Type B pancreatic cell (in vitro differentiated cells): ENCODE measurements at places on chromosomes 2 and 18.

DNA sequence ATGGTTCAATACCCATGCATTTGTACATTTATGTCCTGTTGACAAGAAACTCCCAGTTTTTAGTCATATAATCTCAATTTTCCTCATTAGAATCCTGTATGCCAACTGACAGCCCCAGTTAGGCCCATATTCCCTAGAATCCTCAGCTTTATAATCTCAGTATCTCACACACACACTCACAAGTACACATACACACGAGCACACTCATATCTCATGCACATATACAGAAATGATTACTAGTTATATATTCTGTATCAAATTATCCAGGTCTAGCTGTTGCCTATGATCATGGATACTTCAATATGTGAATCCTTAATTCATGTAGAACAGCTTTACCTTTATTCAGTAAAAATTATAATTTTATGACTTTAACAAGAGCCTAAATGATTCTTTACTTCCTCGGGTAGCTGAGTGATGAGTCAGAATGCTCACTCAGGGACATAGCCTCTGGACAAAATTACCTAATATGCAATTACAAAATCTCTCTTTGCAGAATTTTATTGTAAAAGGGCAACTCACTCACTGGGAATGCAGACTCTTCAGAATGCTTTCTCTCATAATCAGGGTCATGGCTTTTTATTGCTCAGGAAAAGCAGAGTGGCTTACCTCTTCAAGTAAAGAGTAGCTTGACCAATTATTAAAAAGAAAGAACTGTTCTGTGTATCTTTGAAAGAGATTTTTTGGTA lies 193.6 kb upstream of the PIK3C3 start:
- no peak overlapping the region for H3K27ac ChIP-seq
- no peaks in the 10 kb centered on the region for H3K4me1 ChIP-seq
- no peaks in the 10 kb centered on the region for H3K36me3 ChIP-seq
- H3K4me3 ChIP-seq, result no peak overlapping the region
- no peak for DNase-seq

DNA sequence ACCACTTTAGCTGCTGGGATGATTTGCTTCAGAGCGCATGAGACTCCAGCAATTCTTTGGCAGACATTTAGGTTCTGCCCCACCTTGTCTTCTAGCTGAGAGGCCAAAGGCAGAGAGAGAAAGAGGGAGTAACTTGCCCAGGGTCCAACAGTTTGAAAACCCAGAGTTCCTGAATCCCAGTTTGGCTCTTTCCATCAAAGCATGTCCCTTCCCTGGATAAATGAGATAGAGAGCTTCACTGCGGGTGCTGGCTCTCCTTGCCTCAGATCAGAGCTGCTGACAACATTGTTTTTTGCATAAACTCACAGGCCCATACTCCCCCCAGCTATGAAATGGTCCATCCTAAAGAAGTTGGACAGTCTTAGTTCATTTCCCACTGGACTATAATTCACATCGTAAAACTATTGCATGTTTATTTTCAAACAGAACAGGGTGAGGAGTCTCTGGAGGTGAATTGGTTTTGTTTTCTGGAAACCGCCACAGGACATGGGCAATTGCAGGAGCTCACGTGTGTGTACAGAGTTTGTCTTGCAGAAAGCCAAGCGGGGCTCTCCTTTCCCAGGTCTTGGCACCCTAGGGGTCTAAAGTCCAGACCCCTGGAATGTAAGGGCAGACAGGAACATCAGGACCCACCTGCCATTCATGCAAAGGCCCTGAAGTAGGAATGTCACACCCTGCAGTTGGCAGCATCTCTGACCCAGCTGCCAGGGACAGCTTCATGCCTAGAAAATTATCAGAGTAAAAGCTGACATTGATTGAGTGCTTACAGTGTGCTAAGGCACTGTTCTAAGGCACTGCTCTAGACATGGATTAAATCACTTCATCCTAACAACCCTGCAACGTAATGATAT lies 25.0 kb upstream of the SLC14A2 start:
- H3K27ac ChIP-seq, result peak overlapping the region; percentile 86
- H3K4me3 ChIP-seq, result peak overlapping the region; percentile 76
- H3K36me3 ChIP-seq, result no peaks in the 10 kb centered on the region
- peaks cover 39% of the 10 kb centered on the region for H3K4me1 ChIP-seq
- no peak for DNase-seq
- H3K27me3 ChIP-seq, result peaks cover 8% of the 10 kb centered on the region

- DNase-seq, result no peak
- no peaks in the 10 kb centered on the region for H3K4me1 ChIP-seq
- H3K4me3 ChIP-seq, result no peak overlapping the region
- H3K27ac ChIP-seq, result no peak overlapping the region
Observed at GRCh38 chr2:24893934-24894333, 26.1 kb downstream of the ADCY3 start.

GRCh38 chr2:38308821-38309220 lies 68.3 kb downstream of the ATL2 start:
- no peak for DNase-seq
- no peak overlapping the region for H3K27ac ChIP-seq
- H3K4me3 ChIP-seq, result no peak overlapping the region
- H3K27me3 ChIP-seq, result no peaks in the 10 kb centered on the region
- no peaks in the 10 kb centered on the region for H3K4me1 ChIP-seq

GRCh38 chr2:128439031-128439790 lies 120.5 kb upstream of the HS6ST1 start:
- H3K4me1 ChIP-seq, result peaks cover 41% of the 10 kb centered on the region
- no peak overlapping the region for H3K27ac ChIP-seq
- H3K4me3 ChIP-seq, result no peak overlapping the region
- H3K36me3 ChIP-seq, result no peaks in the 10 kb centered on the region

GRCh38 chr18:27045342-27045741 lies 139.8 kb downstream of the CHST9 start:
- H3K36me3 ChIP-seq, result peaks cover 7% of the 10 kb centered on the region
- H3K27me3 ChIP-seq, result peaks cover 3% of the 10 kb centered on the region
- DNase-seq, result no peak
- H3K27ac ChIP-seq, result no peak overlapping the region
- H3K4me1 ChIP-seq, result peaks cover 32% of the 10 kb centered on the region

- H3K27me3 ChIP-seq, result peaks cover 3% of the 10 kb centered on the region
- H3K27ac ChIP-seq, result peak overlapping the region; percentile 41
- no peak for DNase-seq
- H3K4me3 ChIP-seq, result peak overlapping the region; percentile 35
- peaks cover 9% of the 10 kb centered on the region for H3K4me1 ChIP-seq
Observed at GRCh38 chr2:144596073-144596871, 76.4 kb upstream of the ZEB2 start.

GRCh38 chr18:61528961-61529360 lies 195.7 kb downstream of the CDH20 start:
- DNase-seq, result no peak
- H3K4me1 ChIP-seq, result no peaks in the 10 kb centered on the region
- H3K27me3 ChIP-seq, result no peaks in the 10 kb centered on the region
- no peaks in the 10 kb centered on the region for H3K36me3 ChIP-seq

DNA sequence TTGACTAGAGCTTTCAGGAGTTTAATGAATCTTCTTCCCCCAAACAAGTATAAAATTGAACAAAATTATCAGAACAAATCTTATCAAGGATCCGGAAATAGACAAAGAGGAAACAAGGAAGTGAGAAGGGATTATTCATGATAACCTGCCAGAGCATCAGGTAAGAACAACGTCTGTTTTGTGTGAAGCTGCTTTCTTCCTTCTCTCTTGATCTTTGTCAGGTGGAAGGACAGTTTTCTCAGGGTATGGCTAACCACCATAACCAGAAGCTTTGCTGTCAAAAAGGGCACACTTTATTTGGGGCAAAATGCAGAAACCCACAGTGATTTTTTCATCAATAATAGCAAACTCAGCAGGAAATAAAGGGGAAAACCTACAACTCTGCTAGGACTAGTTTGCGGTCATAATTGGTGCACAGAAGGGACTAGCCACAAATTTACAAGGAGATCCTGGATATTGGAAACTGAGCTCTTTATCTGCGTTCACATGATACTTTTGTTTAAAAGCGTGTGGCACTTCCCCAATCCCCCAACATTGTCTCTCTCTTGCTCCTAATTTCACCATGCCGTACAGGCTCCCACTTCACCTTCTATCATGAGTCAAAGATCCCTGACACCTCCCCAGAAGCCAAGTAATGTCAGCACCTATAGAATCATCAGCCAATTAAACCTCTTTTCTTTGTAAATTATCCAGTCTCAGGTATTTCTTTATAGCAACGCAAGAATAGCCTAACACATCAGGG lies 124.2 kb downstream of the FSIP2 start:
- no peaks in the 10 kb centered on the region for H3K36me3 ChIP-seq
- H3K4me3 ChIP-seq, result peak overlapping the region; percentile 12
- no peak for DNase-seq
- H3K27me3 ChIP-seq, result no peaks in the 10 kb centered on the region

DNA sequence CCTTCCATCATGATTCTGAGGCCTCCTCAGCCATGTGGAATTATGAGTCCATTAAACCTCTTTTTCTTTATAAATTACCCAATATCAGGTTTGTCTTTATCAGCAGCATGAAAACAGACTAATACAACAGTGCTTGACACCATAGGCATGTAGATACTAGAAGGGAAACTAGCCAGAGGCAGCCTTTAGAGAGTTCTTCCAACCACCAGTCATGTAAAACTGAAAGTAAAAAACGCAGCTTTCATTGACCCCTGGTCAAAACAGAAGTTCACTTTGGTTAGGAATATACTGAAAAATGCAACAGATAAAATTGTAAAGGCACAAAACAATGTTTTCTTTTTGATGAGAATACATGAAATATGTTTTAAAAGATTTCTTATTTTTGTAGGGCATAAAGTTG lies 122.8 kb upstream of the L3MBTL4 start:
- DNase-seq, result no peak
- no peaks in the 10 kb centered on the region for H3K27me3 ChIP-seq
- peaks cover 25% of the 10 kb centered on the region for H3K4me1 ChIP-seq
- no peaks in the 10 kb centered on the region for H3K36me3 ChIP-seq

DNA sequence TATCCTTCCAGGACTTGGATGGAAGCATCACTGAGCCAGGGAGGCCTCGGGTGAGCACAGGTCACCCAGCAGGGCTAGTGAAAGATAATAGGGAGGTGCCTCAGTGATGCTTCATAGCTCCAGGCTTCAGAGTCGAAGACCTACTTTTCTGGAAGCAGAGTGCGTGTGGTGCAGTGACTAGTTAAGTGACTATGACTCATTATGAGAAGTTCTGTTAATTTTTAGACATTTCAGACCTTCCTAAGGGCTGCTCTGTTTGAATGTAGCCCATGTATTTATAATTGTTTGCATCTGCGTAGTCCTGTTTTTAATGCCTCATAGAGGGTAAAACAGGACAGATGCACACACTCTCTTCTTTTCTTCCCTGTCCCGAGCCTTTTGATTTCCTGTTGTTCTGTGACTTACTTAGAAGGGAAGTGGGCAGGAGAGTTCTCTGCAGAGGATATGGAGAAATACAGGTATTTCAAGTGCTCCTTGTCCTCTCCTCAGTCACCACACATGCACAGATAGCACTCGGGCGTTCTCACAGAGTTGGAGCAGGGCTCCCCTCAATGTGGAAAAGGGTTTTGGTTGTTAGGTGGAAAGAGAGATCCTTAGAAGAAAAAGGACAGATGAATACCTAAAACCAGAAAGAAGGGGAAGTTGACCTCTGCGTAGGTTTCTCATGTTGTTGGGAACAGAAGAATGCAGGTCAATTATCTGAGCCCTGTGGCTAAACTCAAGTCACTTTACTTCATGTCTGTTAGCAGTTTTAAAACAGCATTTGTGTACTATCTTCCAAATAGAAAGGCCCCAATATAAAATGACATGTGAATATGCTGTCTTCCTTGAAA lies 34.7 kb downstream of the RALB start:
- no peaks in the 10 kb centered on the region for H3K27me3 ChIP-seq
- no peak for DNase-seq
- H3K36me3 ChIP-seq, result peaks cover 26% of the 10 kb centered on the region
- H3K4me3 ChIP-seq, result peak overlapping the region; percentile 67

DNA sequence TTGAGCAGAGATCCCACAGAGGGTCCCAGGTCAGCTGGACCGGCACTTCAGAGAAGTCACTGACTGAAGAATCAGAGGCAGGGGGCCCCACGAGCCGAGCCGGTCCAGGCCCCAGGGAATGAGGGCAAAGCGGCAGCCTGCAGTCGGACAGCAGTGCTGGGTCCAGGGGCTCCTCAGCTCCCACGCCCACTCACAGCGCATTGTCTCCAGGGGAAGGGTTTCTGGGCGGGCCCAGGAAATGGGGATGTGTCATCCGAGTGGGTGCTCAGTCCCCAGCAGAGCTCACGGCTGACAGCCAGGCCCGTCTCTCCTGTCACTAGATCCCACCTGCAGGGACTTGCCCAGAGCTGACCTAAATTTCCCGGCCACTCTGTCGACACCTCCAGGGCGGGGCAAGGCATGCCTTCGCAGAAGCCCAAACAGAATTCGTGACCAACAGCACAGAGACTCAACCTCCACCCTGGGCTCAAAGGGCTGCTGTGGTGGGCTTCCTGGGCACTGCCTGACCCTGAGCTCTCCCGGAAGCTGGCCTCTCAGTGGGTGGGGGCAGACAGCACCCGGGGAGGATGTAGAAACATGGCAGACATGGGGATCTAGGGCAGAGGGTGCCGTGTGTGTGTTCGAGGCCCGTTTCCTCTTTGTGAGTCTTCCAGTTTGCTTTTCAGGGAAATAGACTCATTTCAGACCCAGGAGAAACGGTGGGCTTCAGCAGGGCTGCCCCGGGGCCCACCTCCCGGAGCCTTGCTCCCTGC lies 42.1 kb upstream of the TAF1B start:
- DNase-seq, result no peak
- H3K4me3 ChIP-seq, result peak overlapping the region; percentile 61
- peak overlapping the region; percentile 90 for H3K27ac ChIP-seq
- no peaks in the 10 kb centered on the region for H3K36me3 ChIP-seq

DNA sequence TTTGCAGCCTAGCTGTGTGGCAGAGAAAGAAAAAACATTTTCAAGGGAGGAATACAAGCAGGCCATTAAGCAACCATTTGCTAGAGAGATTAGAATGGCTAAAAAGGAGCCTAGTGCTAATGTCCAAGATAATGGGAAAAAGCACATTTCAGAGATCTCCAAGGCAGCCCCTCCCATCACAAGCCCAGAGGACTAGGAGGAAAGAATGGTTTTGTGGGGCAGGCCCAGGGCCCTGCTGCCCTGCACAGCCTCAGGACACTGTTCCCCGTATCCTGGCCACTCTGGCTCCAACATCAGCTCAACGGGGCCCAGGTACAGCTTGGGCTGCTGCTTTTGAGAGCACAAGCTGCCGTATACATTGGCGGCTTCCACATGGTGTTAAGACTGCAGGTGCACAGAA lies 16.5 kb upstream of the GBX2 start:
- H3K36me3 ChIP-seq, result no peaks in the 10 kb centered on the region
- peaks cover 7% of the 10 kb centered on the region for H3K4me1 ChIP-seq
- H3K27me3 ChIP-seq, result peaks cover 38% of the 10 kb centered on the region
- no peak overlapping the region for H3K4me3 ChIP-seq
- H3K27ac ChIP-seq, result no peak overlapping the region
- no peak for DNase-seq

- no peak overlapping the region for H3K27ac ChIP-seq
- H3K27me3 ChIP-seq, result no peaks in the 10 kb centered on the region
- no peak for DNase-seq
- no peaks in the 10 kb centered on the region for H3K36me3 ChIP-seq
Observed at GRCh38 chr2:197934261-197934933, 130.0 kb downstream of the PLCL1 start.

GRCh38 chr2:219567791-219568361 lies 3.5 kb downstream of the OBSL1 start:
- H3K4me3 ChIP-seq, result no peak overlapping the region
- no peaks in the 10 kb centered on the region for H3K27me3 ChIP-seq
- DNase-seq, result no peak
- no peak overlapping the region for H3K27ac ChIP-seq
- H3K36me3 ChIP-seq, result peaks cover 20% of the 10 kb centered on the region
- H3K4me1 ChIP-seq, result peaks cover 17% of the 10 kb centered on the region
